GM12878 (cell line): ENCODE measurements at places on chromosomes 2 and 18. TPM values are rescaled to one million over a fixed set of nuclear protein-coding genes. Genes with fewer than 3 reads are reported as not detected.

The IL18RAP gene
- total RNA-seq, result 0.54 and 1.4 TPM in 2 replicates

The TMEM237 gene
- total RNA-seq, result 21.0 and 23.8 TPM in 2 replicates

The UGT1A7 gene
- total RNA-seq, result not detected in 2 replicates

The KCNF1 gene
- total RNA-seq, result not detected in 2 replicates

The METTL8 gene
- total RNA-seq, result 49.3 and 49.8 TPM in 2 replicates

The MCEE gene
- 14.4 and 17.3 TPM in 2 replicates for total RNA-seq

The SERPINB7 gene
- total RNA-seq, result not detected in 2 replicates

The TUBB8B gene
- not detected in 2 replicates for total RNA-seq

The RFTN2 gene
- not detected in 2 replicates for total RNA-seq

The SNTG2 gene
- not detected in 2 replicates for total RNA-seq

The LIPG gene
- total RNA-seq, result 0.18 and 0.19 TPM in 2 replicates

The ACYP2 gene
- total RNA-seq, result 6.2 and 9.0 TPM in 2 replicates

The ASNSD1 gene
- 39.5 and 43.2 TPM in 2 replicates for total RNA-seq

The ASB18 gene
- not detected in 2 replicates for total RNA-seq

The ADAM23 gene
- 36.9 and 41.8 TPM in 2 replicates for total RNA-seq

The SIGLEC15 gene
- total RNA-seq, result 0.21 TPM in 1 of 2 replicates, not detected in the other

The ZSWIM2 gene
- not detected in 2 replicates for total RNA-seq

The UGT1A10 gene
- total RNA-seq, result 0.11 TPM in 1 of 2 replicates, not detected in the other

The LHCGR gene
- total RNA-seq, result 0.11 TPM in 1 of 2 replicates, not detected in the other

The MFSD2B gene
- total RNA-seq, result 0.19 and 0.28 TPM in 2 replicates

The VWC2L gene
- not detected in 2 replicates for total RNA-seq

The VWA3B gene
- not detected in 2 replicates for total RNA-seq

The ARHGAP25 gene
- 0.56 and 1.0 TPM in 2 replicates for total RNA-seq

The SCYGR4 gene
- not detected in 2 replicates for total RNA-seq

The AQP12B gene
- not detected in 2 replicates for total RNA-seq

The FIGN gene
- total RNA-seq, result not detected in 2 replicates

The MGAT5 gene
- 104 and 109 TPM in 2 replicates for total RNA-seq

The NAT8 gene
- total RNA-seq, result not detected in 2 replicates

The PAX8 gene
- 1.2 and 1.5 TPM in 2 replicates for total RNA-seq

The BOK gene
- total RNA-seq, result 0.08 and 0.15 TPM in 2 replicates

The FLACC1 gene
- 0.29 and 0.54 TPM in 2 replicates for total RNA-seq

The ADGRF3 gene
- 2.8 and 3.1 TPM in 2 replicates for total RNA-seq

The PRSS56 gene
- total RNA-seq, result not detected in 2 replicates
